ENCODE measurements at places on chromosomes 2 and 18. TPM values are rescaled to one million over a fixed set of nuclear protein-coding genes. Genes with fewer than 3 reads are reported as not detected.

The ST6GAL2 gene
- total RNA-seq, result 9.7 TPM

The M1AP gene
- total RNA-seq, result 0.77 TPM

The FHOD3 gene
- 29.0 TPM for total RNA-seq

DNA sequence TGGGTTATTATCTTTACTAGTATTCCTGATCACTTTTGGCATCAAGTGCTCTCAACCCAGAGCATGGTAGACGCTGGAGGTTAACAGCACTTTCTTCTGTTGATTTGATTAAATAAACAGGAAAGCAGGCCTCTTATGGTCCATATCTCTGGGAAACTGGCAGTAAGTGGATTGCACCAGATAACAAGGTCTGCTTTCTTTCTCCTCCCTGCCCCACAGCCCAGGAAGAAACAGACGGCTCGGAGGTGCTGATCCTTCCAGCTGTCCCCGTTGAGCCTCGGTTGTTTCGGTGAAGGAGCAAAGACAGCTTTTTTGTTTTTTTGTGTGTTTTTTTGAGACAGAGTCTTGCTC lies 100.8 kb upstream of the KCTD1 start:
- H3K4me1 ChIP-seq, result peaks cover 17% of the 10 kb centered on the region
- DNase-seq, result no peak
- no peaks in the 10 kb centered on the region for H3K27me3 ChIP-seq
- H3K4me3 ChIP-seq, result no peak overlapping the region

GRCh38 chr18:5626130-5626880 lies 82.5 kb upstream of the EPB41L3 start:
- H3K36me3 ChIP-seq, result no peaks in the 10 kb centered on the region
- H3K4me1 ChIP-seq, result peaks cover 6% of the 10 kb centered on the region
- DNase-seq, result no peak

DNA sequence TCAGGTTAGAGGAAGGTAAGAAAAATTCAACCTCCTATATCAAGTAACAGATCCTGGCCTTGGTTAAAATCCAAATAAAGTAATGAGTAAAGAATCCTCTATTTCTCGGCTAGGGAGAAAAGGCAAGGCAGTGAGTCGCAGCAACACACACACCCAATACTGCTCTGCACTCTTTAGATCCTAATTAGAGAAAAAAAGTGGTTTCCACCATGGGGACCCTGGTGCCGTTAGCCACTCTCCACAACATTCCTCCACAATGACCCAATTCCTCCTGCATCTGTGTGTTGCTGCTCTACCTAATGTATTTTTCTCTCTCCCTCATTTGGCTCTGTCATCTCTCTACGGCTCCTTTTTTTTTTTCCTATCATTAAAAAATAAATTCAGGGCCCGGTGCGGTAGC lies 462.7 kb downstream of the METTL4 start:
- peaks cover 3% of the 10 kb centered on the region for H3K27me3 ChIP-seq
- H3K4me3 ChIP-seq, result no peak overlapping the region
- no peaks in the 10 kb centered on the region for H3K36me3 ChIP-seq
- DNase-seq, result no peak
- no peaks in the 10 kb centered on the region for H3K4me1 ChIP-seq

DNA sequence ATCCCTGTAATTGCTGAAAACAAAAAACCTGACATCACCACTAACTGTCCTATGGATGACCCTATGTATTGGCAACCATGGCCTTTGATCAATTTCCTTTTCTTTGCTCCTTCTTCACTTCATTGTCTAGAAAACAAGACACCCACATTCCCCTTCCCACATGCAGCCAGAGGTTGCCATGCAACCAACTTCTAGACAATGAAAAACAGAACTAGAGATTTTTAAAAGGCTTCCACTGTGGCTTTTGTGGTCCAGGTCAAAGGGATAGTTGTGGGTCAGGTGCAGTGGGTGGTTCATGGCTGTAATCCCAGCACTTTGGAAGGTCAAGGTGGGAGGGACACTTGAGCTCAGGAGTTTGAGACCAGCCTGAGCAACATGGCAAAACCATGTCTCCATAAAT lies 139.3 kb upstream of the DOK6 start:
- peaks cover 20% of the 10 kb centered on the region for H3K27me3 ChIP-seq
- H3K4me3 ChIP-seq, result no peak overlapping the region
- peaks cover 5% of the 10 kb centered on the region for H3K4me1 ChIP-seq
- H3K27ac ChIP-seq, result no peak overlapping the region

- no peaks in the 10 kb centered on the region for H3K36me3 ChIP-seq
- no peaks in the 10 kb centered on the region for H3K27me3 ChIP-seq
- no peak for DNase-seq
- H3K4me1 ChIP-seq, result peaks cover 22% of the 10 kb centered on the region
Measured at GRCh38 chr2:96403481-96403880, 67.9 kb downstream of the NCAPH start.

DNA sequence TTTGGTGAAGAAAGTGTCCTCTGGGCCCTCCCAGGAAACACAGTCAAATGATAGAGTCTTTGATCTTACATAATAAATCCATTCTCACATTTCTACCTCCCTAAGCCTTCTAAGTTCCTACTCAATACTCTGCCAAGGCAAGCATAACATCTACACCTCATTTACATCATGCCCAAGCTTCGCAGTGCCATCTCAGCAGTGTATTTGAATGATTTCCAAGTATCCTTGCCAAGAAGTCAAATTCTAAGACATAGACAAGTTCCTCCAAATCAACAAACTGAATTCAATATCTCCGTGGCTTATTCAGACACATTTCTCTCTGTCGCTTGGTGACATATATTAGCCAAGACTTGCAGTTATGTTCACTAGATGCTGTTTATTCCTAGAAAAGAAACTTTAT lies 8.1 kb upstream of the MLPH start:
- H3K4me3 ChIP-seq, result peak overlapping the region; percentile 2
- H3K27ac ChIP-seq, result no peak overlapping the region
- no peaks in the 10 kb centered on the region for H3K36me3 ChIP-seq
- H3K4me1 ChIP-seq, result peaks cover 4% of the 10 kb centered on the region

GRCh38 chr2:47620770-47621437 lies 162.0 kb upstream of the MSH6 start:
- no peak overlapping the region for H3K27ac ChIP-seq
- no peak for DNase-seq
- H3K36me3 ChIP-seq, result no peaks in the 10 kb centered on the region
- peaks cover 38% of the 10 kb centered on the region for H3K4me1 ChIP-seq
- no peak overlapping the region for H3K4me3 ChIP-seq

DNA sequence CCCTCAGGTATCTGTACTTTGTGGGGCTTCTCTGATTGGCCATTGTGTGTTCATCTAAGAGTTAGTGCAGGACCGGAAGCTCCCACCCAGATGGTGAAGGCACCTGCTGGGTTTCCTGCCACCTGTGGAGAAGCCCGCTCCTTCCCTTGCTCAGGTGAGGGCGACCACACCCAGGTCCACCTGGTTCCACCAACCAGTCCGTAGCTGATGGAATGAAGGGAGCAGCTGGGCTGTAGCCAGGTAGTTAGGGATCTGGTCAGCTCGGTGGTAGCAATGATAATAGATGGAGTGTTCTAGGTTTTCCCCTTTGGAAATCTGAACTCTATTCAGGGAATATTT lies 16.0 kb downstream of the SH3BP4 start:
- no peaks in the 10 kb centered on the region for H3K36me3 ChIP-seq
- H3K27ac ChIP-seq, result no peak overlapping the region
- DNase-seq, result no peak
- peaks cover 59% of the 10 kb centered on the region for H3K4me1 ChIP-seq
- H3K4me3 ChIP-seq, result no peak overlapping the region

- no peak overlapping the region for H3K27ac ChIP-seq
- peaks cover 6% of the 10 kb centered on the region for H3K36me3 ChIP-seq
- H3K27me3 ChIP-seq, result no peaks in the 10 kb centered on the region
- no peak overlapping the region for H3K4me3 ChIP-seq
- DNase-seq, result no peak
Measured at GRCh38 chr2:145157741-145158591, 638.0 kb upstream of the ZEB2 start.

DNA sequence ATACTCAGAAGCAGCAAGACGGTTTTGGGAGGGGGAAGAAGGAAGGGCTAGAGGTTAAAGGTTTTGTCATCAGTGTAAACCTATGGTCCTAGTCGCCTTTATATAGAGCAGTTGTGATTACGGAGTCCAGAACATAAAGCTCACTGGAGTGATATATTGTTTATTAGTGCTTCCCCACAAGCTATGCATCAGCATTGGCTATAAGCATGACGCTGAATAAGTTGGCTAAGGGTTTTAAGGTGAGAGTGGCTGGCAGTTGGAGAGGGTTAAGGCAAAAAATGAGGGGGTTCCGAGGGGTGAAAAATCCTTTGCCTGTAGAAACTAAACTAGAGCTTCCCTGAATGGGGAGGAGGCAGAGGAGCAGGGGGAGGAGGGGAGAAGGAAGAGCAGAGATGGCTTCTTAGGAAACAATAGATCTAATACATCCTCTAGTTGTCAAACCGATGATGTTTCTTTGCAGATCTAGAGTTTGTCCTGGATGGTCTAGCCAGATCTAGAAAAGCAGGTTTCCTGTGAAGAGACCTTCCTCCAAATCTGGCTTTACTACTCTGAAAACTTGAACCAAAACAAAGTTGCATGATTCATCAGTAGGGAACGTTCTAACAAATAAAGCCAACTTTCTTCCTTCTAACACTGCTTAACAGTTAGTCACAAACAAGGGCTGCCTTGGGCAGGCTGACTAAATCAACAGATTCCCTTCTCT lies 2.5 kb downstream of the KLF7 start:
- H3K4me3 ChIP-seq, result peak overlapping the region; percentile 98
- H3K36me3 ChIP-seq, result no peaks in the 10 kb centered on the region
- H3K27me3 ChIP-seq, result no peaks in the 10 kb centered on the region
- no peak for DNase-seq
- peaks cover 73% of the 10 kb centered on the region for H3K4me1 ChIP-seq

DNA sequence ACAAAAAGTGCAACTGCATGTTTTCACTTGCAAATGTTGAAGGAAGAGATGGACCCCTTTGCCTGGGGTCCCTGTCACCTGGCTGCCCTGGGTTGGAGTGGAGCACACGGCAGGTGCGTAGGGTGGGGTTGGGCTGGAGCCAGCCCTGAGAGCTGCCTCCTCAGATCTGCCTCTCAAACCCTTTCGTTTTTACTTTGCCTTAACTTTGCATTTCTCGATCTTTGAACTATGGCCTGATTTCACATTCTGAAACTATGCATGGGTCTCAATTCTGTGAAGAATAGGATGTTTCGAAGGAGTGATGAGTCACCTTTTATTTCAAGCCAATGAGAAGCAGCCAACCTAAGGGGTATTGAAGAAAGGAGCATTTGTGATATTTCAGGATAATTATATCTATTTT lies 132.8 kb downstream of the ACOXL start:
- no peak for DNase-seq
- no peak overlapping the region for H3K27ac ChIP-seq
- H3K36me3 ChIP-seq, result no peaks in the 10 kb centered on the region
- H3K4me1 ChIP-seq, result peaks cover 61% of the 10 kb centered on the region
- H3K4me3 ChIP-seq, result no peak overlapping the region
- H3K27me3 ChIP-seq, result peaks cover 13% of the 10 kb centered on the region

DNA sequence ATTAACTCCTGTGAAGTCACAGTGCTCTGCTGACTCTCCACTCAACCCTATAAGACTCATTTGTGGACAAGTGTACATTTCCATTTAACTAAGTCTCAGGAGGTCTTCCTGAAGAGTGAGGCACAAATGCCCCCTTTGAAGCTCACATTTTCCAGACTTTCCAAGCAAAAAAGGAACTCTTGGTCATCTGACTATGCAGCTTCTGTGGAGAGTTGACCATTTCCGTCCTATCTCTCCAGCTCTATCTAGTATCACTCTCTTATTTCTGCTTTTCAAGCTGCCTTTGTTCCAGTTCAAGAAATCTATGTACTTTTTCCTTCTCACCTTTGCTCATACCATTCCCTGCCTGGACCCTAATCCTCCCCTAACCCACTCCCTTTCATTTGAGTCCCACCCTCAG lies 77.0 kb downstream of the ANTXR1 start:
- H3K4me3 ChIP-seq, result no peak overlapping the region
- H3K36me3 ChIP-seq, result peaks cover 9% of the 10 kb centered on the region
- H3K4me1 ChIP-seq, result no peaks in the 10 kb centered on the region

DNA sequence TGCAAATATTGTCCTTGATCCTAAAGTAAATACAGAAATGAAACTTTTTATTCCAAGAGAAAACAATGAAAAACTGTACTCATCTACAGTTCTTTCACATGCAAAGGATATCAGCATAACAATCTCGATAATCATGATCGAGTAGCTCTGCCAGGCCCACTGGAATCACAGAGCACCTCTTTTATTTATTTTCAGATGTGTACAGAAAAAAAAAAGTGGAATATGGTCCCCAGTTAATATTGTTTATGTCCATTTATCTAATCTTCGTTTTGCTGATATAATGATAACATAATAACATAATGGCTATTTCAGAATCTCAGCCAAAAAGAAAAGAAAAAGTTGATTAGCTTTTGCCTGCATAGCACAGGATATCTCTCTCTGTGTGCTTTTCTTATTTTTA lies 6.5 kb downstream of the ZNF385B start:
- no peaks in the 10 kb centered on the region for H3K4me1 ChIP-seq
- DNase-seq, result no peak
- peaks cover 55% of the 10 kb centered on the region for H3K27me3 ChIP-seq
- no peak overlapping the region for H3K4me3 ChIP-seq
- H3K27ac ChIP-seq, result no peak overlapping the region
- no peaks in the 10 kb centered on the region for H3K36me3 ChIP-seq

DNA sequence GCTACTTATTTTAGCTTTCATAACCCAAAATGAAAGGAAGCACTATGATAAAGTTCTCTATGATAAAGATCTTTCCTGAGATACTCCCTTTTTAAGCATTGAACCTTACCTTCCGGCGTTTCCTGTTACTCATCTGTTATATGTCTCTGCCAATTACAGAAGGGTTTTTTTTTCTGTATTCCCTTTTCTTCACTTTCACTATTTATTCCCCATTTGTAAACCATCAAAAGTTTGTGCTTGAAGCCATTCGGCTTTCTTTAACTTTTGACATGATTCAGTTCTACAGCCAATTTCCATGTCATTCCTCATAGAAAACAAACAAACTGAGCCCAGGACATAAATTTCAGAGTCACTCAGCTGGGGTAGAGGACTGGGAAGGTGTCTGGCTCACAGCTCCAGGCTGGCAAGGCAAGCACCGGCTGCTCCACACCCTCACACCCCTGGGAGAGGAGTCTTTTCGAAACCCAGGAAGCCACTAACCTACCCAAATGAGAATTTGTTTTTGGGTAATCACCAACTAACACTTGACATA lies 429.4 kb upstream of the TRIB2 start:
- peaks cover 6% of the 10 kb centered on the region for H3K4me1 ChIP-seq
- peaks cover 6% of the 10 kb centered on the region for H3K36me3 ChIP-seq
- DNase-seq, result no peak
- H3K4me3 ChIP-seq, result no peak overlapping the region
- H3K27me3 ChIP-seq, result no peaks in the 10 kb centered on the region

DNA sequence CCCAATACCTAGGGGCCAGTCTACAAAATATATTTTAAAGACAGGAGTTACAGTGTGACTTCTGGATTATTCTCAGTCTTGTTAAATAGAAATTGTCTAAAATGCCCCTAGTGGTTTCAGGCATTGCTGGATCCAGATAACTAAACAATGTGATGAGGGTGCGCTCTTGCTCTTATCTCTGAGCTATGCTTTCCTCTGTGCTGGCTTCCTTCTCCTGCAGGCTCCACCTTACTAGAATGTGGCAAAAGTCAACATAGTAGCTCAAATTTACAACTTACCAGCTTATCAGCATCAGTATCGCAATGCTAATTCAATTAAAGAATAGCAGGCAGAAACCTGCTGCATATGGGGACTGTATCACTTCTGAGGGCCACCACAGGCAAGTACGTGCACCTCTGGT lies 61.3 kb upstream of the RNU4ATAC start:
- peaks cover 45% of the 10 kb centered on the region for H3K36me3 ChIP-seq
- peaks cover 27% of the 10 kb centered on the region for H3K4me1 ChIP-seq
- no peak overlapping the region for H3K27ac ChIP-seq
- H3K4me3 ChIP-seq, result no peak overlapping the region
- H3K27me3 ChIP-seq, result no peaks in the 10 kb centered on the region

Data from neural crest cell (in vitro differentiated cells).